ENCODE measurements at places on chromosomes 11 and 22.

DNA sequence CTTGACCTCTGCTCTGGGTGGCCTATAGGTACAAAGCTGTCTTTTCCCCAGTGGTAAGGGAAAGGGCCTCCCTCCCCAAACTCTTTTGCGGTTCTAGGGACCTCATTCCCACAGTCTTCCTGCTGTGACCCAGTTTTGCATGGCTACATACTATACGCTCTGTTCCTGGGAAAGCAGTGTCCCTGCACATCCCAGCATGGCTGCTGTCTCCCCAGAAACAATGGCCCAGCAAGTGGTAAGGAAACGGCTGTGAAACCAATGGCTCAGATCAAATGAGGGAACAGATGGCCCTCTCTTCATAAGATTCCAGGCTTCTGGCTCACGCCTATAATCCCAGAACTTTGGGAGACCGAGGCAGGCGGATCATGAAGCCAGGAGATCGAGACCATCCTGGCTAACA lies 41.1 kb downstream of the RPL27A start:
- no peak for DNase-seq

DNA sequence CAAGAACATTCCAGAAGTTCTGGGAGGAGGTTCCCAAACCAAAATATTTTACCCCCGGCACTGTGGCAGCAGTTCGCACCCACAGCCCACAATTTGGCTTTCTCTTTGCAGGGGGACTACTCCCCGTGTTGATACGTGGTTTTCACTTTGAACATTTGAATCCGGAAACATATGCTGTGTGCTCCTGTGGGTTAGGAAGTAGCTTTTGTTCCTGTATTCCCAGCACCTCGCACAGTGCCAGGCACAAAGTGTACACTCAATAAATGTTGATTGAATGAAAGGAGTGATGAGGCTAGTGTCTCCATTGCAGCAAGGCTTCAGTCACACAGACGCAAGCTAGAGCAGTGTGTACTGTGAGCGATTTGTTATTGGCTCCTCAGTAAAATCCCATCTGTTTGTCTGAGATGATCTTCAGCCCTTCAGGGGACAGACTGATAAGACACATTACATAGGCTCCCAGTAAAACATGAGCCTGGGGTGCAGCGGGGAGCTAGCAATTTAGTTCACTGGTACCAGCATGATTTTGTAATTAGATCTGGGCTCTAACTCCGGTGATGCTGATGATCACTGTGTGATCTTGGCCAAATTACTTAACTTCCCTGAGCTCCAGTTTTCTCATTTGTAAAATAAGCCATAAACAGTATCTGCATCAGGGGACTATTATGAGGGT lies 2.2 kb downstream of the LAYN start:
- DNase-seq: no peak

DNA sequence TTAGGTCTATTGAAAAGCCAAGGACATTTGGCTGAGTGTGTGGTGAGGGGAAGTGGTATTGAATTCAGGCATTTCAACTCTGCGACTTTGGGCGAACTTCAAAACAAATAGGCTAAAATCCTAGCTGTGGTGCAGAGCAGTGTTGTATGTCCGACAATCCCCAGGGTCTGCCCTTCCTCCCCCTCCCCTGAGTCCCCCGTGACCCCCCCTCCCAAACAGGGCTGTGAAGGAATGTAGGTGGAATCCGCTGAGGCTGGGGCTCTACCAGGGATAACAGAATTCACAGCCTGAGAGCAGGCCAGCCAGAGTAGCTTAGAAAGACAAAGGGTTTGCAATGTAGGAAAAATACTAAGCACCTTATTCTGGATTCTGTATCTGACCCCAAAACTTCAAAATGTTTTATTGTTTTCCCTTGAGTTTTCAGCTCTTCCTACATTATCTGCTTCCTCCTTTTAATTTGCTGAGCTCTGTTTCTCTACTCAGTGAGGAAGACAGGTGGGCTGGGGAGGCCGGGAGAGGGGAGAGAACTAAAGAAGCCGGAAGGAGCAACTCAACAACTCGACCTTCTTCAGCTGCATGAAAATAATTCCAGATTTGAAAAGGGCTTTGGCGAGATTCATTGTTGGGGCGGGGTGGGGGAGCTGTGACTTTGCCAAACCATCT lies 315.2 kb downstream of the BLID start:
- no peak for DNase-seq

GRCh38 chr11:68687986-68688385 lies 3.6 kb downstream of the GAL start:
- DNase-seq: no peak

DNA sequence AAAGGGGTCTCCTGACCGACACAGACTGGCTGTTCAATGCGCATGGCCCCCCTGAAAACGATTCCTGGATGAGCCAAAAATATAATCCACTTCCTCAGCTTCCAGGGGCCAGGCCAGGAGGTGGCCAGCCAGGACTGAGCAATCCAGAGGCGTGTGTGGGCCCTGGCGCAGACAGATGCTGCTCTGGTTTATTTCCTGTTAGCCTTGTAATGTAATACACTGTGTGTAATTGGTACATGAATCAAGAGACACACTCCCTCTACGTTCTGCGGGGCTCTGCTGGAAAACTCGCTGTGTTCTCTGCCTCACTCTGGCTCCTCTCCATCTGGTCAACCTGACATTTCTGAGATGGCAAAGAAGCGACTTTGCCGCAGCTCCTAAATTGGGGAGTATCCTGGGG lies 26.3 kb upstream of the ISX start:
- no peak for DNase-seq

DNA sequence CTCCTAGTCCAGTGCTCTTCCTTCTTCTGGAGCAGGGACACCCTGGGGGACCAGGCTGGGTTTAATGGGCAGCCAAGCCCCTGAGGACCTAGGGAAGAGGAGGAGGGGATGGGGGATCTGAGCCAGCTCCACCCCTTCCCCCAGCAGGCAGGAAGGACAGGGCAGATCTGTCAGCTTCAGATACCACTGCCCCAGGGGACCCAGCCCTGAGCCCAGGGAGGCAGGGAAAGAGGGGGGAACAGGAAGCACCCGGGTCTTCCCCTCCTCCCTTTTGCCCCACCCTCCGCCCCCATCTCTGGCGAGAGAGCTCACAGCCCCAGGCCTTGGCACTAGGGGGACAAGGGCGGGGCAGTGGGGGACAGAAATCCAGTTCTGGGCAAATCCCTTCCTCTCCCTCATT lies 11.7 kb upstream of the SOX10 start:
- DNase-seq: no peak
